ENCODE measurements at places on chromosomes 13 and 19.

GRCh38 chr19:48216933-48217332, 38.8 kb downstream of the CARD8 start:
- no peak for DNase-seq

- no peak for DNase-seq
Observed at GRCh38 chr19:4704317-4704673, 19.3 kb downstream of the DPP9 start.

- DNase-seq, result no peak
Observed at GRCh38 chr19:52296400-52296772, 583 bp upstream of the ZNF480 start.

- no peak for DNase-seq
Observed at GRCh38 chr13:27842571-27842970, 50.3 kb downstream of the GSX1 start.

DNA sequence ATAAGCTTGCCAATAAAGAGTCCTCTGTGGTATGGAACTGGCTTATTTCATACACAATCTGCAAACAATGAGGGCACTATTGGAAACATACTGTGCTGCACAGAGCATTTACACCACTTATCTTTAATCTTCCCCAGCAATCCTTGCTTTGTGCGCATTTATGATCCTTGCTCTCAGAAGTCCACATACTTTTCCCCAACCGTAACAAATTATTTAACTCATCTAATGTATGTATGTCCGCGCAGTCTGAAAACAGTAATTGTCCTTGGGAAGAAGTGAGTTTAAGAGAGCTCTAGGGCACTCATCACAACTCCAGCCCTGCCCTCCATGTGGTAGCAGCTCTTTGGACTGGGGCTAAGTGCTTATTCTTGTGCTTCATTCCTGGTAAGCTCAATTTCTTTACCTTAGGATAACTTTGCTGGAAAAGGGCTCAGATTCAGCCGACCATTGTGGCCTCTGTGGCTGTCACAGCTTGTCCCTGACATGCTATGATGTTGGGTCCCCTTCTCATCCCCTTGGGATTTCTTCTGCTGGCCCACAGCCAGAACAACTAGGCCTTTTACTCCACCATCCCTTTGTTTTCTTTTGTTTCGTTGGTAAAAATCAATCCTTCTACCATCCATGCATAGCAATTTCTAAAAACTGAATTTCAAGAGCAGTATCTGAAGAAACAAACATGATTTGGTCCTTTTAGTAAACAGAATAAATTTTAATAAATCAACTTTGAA, 152.7 kb downstream of the TNFRSF19 start:
- no peak for DNase-seq

GRCh38 chr19:40286971-40287421, 1.9 kb upstream of the AKT2 start:
- DNase-seq, result no peak

DNA sequence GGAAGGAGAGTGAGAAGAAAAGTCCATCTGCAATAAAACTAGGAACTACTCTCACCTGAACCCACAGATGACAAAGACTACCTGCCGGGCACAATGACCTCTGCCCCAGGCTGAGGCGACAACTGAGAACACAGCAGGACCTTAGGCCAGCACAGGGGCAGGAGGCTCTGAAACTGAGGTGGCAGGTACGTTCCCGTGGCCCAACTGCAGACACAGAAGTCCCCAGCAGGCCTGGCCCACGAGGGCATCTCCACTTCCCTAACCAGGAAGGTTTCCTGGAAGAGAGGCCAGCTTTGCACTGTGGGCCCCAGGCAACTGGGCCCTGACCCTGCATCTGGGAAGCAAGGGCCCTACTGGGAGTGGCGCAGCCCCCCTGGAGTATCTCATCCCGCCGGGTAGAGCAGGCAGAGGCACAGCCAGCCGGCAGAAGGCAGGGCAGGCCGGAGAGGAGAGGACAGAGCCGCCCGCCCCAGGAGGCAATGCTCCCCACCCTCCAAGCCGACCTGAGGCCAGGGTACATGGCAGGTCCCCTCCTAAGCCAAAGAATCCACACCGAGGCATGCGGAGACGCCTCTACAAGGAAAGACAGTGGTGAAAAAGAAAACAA, 32.7 kb downstream of the STK24 start:
- DNase-seq, result no peak

DNA sequence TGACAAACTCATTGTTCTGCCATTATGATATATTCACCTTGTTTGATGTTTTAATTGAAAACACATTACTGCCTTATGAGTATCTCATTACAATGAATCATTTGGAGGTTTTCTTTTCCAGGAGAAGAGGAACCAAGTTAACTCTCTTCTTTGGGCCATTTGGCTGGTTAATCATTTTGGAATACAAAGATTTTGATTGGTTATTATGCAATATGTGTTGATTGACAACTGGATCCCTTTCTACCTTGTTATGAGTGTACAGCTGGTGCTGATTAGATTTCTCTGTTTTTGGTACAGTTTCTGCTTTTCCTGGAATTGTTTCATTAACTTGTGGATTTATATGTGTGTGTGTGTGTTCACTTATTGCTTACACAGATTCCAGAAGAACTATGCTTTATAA, 49.2 kb upstream of the RGCC start:
- no peak for DNase-seq

- DNase-seq, result no peak
Observed at GRCh38 chr13:92560883-92561282, 665.7 kb upstream of the GPC6 start.

DNA sequence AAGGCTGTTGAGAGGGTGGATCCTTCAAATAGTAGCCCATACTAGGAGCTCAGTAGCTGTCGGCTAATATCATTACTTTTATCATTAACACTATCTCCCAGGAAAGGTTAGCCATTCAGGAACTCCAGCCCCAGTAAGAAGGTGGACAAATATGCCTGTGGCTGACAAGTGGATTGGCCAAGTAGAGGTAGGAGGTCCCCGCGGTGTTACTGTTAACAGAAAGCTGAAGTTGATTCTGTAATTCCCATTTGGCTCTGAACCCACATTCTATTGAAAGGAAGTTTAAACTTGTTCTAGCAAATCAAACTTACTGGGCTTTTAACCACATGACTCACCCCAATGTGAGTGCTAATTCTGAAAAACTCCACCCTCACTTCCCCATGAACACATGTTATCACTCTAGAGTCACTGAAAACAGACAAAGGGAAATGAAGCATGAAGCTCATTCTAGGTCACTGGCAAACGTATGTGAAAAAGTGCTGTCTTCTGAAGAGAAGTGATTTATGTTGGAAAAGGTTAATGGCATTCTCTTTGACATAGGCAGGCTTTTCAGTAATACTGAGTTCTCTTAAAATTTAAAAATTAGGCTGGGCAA, 273.5 kb downstream of the FGF14 start:
- no peak for DNase-seq

- no peak for DNase-seq
Observed at GRCh38 chr19:20662421-20663105, 1.2 kb upstream of the ZNF626 start.

DNA sequence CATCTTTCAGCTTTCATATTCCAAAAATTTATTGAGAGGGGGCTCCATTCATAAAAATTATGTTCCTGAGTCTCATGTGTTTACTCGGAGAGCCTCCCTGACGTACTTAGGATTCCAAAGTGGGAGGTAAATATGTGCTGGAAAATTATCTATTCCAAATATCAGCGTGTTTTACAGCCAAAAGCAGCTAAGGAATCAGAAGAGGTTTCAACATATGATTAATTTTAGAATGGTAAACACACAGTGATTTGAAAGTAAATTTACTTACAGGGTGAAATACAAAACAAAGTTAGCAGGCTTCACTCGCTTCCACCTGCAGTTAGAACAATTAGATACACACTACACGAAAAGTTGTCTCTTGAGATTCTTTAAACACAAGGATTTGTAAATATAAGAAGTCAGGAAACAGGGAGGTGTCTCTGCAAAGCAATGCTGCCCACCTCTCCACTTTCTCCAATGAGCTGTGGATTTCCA, 313.8 kb upstream of the NBEA start:
- no peak for DNase-seq

DNA sequence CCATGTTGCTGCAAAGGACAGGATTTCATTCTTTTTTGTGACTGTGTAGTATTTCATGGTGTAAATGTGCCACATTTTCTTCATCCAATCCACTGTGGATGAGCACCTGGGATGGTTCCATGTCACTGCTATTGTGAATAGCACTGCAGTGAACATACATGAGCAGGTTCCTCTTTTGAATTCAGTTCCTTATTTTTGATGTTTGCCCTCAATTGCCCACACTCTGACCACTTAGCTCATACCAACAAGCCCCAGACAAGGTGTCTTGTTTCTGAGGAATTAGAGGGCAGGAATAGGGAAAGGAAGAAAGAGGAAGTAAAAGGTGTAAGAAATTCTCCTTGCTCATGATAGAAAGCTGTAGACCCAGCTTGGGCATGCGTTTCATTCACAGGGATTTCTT, 244.2 kb upstream of the ZNF507 start:
- DNase-seq, result no peak

GRCh38 chr19:58382997-58383603, 2.3 kb upstream of the ZNF837 start:
- no peak for DNase-seq

Data from caudate nucleus (tissue), 63 donors.